ENCODE measurements at places on chromosomes 2 and 18.

- DNase-seq, result no peak
Measured at GRCh38 chr18:23415515-23415914, 37.6 kb upstream of the RIOK3 start.

DNA sequence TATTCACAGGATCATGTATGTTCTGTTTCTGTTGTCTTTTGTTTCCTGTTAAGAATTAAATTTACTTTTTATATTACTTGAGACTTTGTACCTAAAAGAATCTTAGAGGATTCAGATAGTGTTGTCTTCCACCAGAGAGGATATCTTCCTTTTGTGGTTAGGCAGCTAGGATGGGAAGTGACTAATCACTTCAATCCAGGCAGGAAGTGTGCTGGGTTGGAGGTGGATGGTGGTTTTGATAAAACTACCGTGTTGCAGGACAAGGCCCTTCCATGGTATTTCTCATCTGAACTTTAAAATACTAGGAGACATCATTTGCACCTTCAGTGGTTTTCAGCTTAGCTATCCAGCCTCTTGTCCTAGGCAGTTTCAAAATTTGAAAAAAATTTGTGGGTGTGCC, 728.6 kb upstream of the CDH2 start:
- no peak for DNase-seq

DNA sequence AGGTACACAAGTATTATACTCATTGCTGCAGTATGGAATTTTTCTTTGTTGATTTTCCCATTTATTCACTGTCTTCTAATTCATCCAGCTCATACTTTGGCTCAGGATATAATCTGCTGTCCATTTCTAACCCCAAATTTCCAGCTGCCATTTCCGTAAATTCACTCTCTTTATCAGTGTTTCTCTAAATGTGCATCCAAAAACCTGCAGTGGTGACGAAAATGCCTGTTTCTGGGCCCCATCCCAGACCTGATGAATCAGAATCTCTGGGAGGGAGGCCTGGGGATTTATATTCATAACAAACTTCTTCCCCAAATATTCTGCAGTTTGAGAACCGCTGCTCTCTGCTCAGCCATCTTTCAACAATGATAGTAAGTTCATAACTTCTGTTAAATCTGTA, 86.6 kb downstream of the VWC2L start:
- DNase-seq, result no peak

GRCh38 chr2:128485761-128486639, 167.3 kb upstream of the HS6ST1 start:
- DNase-seq, result no peak

- DNase-seq, result no peak
Measured at GRCh38 chr2:232299084-232299483, 79.5 kb upstream of the ALPP start.

DNA sequence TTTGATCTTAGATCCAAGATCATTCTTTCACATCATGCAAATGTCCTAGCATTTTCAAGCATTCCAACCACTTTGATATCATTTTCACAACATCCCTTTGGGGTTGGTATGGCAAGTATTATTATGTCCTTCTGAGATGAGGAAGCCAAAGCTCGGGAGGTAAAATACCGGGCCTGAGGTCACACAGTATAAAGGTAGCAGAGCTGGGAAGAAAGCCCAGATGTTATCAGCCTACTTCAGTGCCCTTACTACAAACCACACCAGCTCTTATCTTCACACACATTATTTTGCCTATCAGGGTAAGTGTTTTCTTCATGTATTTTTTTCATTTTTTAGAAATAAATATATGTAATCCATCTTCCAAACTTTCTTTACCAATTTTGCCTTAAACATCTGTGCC, 4.2 kb upstream of the B4GALT6 start:
- DNase-seq, result no peak

DNA sequence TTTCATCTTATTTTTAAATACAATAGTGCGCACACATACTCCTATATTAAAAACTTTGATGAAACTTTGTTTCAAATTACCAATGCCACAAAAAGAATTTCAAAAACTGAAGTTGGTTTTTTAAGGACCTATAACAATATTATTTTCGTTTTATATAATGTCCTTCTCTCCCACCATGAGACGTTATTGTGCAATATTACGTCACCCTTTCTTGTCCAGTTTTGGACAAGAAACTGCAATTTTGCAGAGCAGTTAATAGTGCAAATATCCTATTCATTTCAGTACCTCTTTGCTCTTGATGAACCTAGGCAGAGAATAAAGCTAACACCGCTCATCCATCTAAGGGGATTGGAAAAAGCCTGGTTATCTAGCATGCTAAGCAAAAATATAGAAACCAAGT, 9.7 kb upstream of the ZNF516 start:
- DNase-seq, result no peak

DNA sequence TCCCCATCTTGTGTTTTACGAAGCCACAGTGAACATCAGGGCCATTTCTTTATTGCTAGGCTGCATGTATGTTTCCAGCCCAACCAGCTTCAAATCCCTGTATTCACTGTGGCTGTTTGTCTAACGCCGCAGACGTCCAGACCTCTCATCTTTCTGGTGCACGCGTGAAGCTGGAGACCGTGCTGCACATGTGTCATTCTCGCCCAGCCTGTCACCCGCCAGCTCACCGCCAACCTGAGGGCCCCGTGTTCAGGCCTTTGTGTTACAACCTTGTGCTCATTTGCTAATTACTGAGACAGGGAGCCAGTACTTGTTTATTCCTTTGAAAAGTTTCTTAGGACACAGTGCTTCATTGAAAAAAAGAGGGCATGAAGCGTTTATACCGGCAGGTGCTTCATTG, 21.4 kb downstream of the SALL3 start:
- no peak for DNase-seq

Data from CD4-positive, alpha-beta T cell treated with Interleukin-21 for 1 hour (primary cell).